ENCODE measurements at places on chromosomes 5 and 9. TPM values are rescaled to one million over a fixed set of nuclear protein-coding genes. Genes with fewer than 3 reads are reported as not detected.

DNA sequence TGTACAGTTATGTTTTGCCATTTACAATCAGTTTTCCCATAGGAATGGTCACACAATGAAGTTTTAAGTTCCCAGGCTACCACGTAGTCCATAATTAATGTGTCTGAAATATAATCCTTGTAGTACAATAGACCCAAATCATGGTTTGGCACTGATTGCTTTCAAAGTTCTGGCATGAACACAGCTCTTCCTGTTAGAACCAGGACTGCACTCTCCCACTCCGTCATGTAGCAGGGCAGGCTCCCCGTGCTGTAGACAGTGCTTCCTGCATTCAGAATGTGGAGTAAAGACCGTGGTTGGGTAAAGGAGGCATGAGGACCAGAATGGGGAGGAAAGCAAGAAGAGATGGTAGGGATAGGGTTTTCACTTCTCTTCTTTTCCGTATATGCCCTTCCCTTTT is 4.0 kb downstream of the SEC61B start:
- peak; percentile 61 for DNase-seq
- no peak overlapping the region for H3K4me3 ChIP-seq
- no peaks in the 10 kb centered on the region for H3K27me3 ChIP-seq
- peaks cover 34% of the 10 kb centered on the region for H3K36me3 ChIP-seq
- H3K4me1 ChIP-seq, result peaks cover 18% of the 10 kb centered on the region

DNA sequence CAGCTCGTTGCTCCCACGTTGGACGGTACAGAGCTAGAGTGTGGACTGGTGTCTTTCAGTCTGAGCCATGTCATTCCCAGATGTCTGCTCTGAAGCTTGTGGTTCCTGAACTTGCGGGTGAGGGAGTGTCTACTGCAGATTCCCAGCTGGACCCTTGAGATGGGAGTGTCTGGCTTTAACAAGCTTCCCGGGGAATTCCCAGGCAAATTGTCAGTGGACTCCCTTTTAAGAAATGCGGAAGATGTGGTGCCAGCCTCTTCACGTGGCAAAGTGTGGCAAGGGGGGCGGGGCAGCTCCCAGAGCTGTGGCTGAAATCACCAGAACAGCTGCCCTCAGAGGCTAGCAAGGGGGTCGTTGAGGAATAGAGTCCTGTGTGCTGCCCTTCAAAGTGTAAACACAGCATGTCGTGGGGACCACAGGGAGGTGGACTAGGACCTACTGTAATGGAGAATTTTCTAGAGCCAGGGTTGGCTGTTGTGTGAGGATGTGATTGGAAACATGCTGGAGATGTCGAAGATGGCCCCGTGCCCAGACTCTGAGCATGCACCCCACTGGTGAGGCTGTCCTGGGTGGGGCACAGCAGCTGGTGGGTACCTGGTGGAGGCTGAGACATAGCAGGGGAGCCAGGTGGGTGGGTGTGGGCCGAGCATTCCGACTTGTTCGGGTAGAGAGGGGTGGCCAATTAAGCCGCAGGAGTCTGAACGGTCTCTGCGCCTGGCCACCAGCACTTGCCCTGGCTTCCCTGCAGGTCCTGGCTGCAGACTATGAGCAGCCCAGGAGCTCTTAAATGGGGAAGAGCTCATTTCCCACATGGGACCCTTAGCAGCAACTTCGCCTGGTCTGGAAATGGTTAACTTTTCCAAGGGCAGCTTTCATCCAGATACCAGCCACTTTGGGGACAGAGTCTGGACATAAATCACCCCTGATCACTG is 37.4 kb downstream of the PRRX2 start:
- no peak overlapping the region for H3K27ac ChIP-seq
- peaks cover under 1% of the 10 kb centered on the region for H3K4me1 ChIP-seq
- H3K36me3 ChIP-seq, result no peaks in the 10 kb centered on the region
- no peak overlapping the region for H3K4me3 ChIP-seq
- no peak for DNase-seq

DNA sequence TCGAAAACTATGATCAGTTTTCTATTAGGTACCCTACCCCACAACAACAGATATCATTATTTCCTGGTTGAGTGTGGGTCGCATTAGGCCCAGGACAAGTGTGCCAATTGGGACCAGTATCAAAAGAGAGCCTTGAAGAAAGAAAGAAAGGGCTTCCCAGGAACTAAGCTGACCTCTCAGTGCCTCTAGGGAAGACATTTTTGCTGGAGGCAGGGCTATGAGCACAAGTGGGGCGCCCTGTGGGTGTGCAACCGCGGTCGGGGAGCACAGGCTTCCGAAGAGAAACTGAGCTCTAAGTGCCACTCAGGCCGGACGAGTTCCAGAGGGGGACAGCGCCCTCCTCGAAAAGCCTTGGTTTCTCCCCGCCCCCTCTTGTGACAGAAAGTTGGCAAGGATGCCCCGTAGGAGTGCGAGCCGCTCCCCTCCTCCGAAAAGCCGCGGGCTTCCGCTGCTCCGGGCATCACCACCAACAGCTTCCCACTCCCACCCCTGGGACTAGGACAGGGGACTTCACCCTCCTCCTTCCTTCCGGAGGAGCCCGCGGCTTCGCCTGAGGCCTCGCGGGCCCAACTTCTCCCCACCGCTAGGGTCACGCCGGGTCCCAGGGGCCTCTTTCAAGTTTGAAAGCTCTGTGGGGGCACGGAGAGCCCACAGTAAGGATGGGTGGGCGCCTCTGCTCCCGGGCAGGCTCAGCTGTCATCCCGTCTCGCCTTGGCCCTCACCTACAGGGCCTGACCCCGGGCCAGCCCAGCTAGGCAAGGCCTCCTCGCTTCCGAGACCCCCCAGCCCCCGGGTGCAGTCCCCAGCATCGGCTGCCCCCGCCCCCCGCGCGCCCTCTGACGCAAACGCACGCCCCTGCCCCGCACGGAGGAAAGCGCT is 2.0 kb downstream of the NR2F1-AS1 start:
- peak overlapping the region; percentile 93 for H3K4me3 ChIP-seq
- peak overlapping the region; percentile 34 for H3K27ac ChIP-seq
- DNase-seq, result peak; percentile 56

GRCh38 chr5:138230981-138231589 is 18.0 kb upstream of the CDC23 start:
- DNase-seq, result peak; percentile 44
- H3K27me3 ChIP-seq, result peaks cover 3% of the 10 kb centered on the region
- no peaks in the 10 kb centered on the region for H3K4me1 ChIP-seq
- H3K36me3 ChIP-seq, result no peaks in the 10 kb centered on the region

- no peaks in the 10 kb centered on the region for H3K4me1 ChIP-seq
- H3K36me3 ChIP-seq, result no peaks in the 10 kb centered on the region
- H3K27me3 ChIP-seq, result no peaks in the 10 kb centered on the region
- DNase-seq, result no peak
- H3K27ac ChIP-seq, result no peak overlapping the region
- H3K4me3 ChIP-seq, result no peak overlapping the region
Observed at GRCh38 chr5:5158472-5158895, 18.4 kb downstream of the ADAMTS16 start.

- no peaks in the 10 kb centered on the region for H3K27me3 ChIP-seq
- DNase-seq, result no peak
- peak overlapping the region; percentile 64 for H3K4me3 ChIP-seq
Observed at GRCh38 chr5:176542596-176543427, 5.6 kb upstream of the RNF44 start.

- H3K27me3 ChIP-seq, result no peaks in the 10 kb centered on the region
- H3K4me1 ChIP-seq, result peaks cover 8% of the 10 kb centered on the region
- peaks cover 6% of the 10 kb centered on the region for H3K36me3 ChIP-seq
- no peak overlapping the region for H3K27ac ChIP-seq
- DNase-seq, result peak; percentile 90
Observed at GRCh38 chr9:123069010-123069481, 35.6 kb downstream of the GPR21 start.

GRCh38 chr9:5629312-5630080 is 589 bp downstream of the RIC1 start:
- peak; percentile 59 for DNase-seq
- H3K36me3 ChIP-seq, result no peaks in the 10 kb centered on the region
- H3K27me3 ChIP-seq, result no peaks in the 10 kb centered on the region
- H3K4me3 ChIP-seq, result peak overlapping the region; percentile 91

- peaks cover 43% of the 10 kb centered on the region for H3K4me1 ChIP-seq
- H3K36me3 ChIP-seq, result peaks cover 3% of the 10 kb centered on the region
- peak within 1 kb of the TSS; percentile 98 for H3K27ac ChIP-seq
- peak; percentile 96 for DNase-seq
Observed at GRCh38 chr5:72816284-72817075, at the start of gene TNPO1. Gene TNPO1, plus strand, starts transcription at chr5:72816661. Its CDS starts 77 bp downstream, at chr5:72816738.

DNA sequence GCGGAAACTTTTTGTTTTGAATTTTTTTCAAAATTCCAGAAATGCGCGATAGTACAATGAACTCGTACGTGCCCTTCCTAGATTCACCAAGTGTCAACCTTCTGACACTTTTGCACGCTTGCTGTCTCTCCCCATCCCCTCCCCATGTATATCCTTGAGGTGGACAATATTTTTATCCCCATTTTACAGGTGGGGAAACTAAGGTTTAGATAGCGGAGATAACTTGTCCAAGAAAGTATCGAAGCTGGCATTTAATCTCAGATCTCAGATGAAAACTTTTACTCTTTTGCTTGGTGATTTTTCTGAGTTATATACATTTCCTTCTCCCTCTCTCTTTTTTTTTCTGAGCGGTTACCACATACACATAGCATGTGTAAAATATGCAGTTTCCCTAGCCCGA is 34.6 kb downstream of the LHX2 start:
- no peaks in the 10 kb centered on the region for H3K27me3 ChIP-seq
- no peak overlapping the region for H3K27ac ChIP-seq
- peaks cover 8% of the 10 kb centered on the region for H3K4me1 ChIP-seq

DNA sequence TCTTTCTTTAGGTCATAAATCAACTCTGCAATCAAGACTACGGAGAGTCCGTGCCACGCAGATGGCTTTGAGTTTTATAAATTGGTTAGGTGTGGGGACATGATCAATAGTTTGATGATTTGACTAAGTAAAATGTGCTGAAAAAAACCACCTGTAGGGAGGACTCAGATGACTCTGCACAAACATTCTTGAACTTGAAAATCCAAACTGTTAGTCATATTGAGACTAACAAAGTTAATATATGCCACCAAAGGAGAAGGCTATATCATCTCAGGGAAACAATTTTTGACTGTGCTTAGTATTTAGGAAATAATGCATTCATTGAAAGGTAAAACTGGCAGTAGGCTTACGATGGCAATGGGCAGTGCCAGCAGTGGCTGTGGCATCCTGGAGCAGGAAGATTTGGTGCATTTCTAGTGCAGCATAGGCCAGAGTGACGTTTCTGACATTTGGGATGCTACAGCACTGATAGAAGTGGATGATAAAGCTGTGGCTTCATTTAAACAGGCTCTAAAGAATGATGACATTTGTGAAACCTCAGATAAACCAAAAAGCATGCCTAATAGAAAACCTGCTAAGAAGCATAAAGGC is 291.1 kb downstream of the MLLT3 start:
- peaks cover 2% of the 10 kb centered on the region for H3K27me3 ChIP-seq
- H3K27ac ChIP-seq, result no peak overlapping the region
- no peaks in the 10 kb centered on the region for H3K4me1 ChIP-seq
- no peak overlapping the region for H3K4me3 ChIP-seq

ORM2 gene
- polyA plus RNA-seq, result not detected

ZNF782 gene
- polyA plus RNA-seq, result 0.62 TPM

ANKRD34B gene
- not detected for polyA plus RNA-seq

SPINK7 gene
- not detected for polyA plus RNA-seq

EGFL7 gene
- 1,605 TPM for polyA plus RNA-seq

SETD9 gene
- 7.9 TPM for polyA plus RNA-seq

SLC34A3 gene
- polyA plus RNA-seq, result not detected

Data from endothelial cell of umbilical vein (primary cell).